Transverse colon (tissue), 4 donors: ENCODE measurements at places on chromosomes 16 and 17. TPM values are rescaled to one million over a fixed set of nuclear protein-coding genes. Genes with fewer than 3 reads are reported as not detected.

Gene CACNG1
- not detected for total RNA-seq

Gene EFCAB13
- 12.7 TPM for total RNA-seq

Gene AATK
- total RNA-seq: 9.4 TPM

Gene ANKRD40CL
- 40.8 TPM for total RNA-seq

Gene SLC43A2
- 15.6 TPM for total RNA-seq

Gene PIRT
- total RNA-seq: 6.4 TPM

Gene KRTAP2-1
- total RNA-seq: not detected

Gene SLC12A3
- total RNA-seq: not detected

Gene DNASE1L2
- not detected for total RNA-seq

Gene EFNB3
- total RNA-seq: 0.41 TPM

Gene NPTX1
- 7.8 TPM for total RNA-seq

Gene ZNF205
- 16.3 TPM for total RNA-seq

Gene IL32
- 720 TPM for total RNA-seq

Gene KCNH4
- total RNA-seq: not detected

Gene GUCY2D
- not detected for total RNA-seq

Gene MLYCD
- total RNA-seq: 14.9 TPM

Gene BICDL2
- total RNA-seq: 123 TPM

Gene KRTAP3-2
- not detected for total RNA-seq

Gene PRCD
- 0.64 TPM for total RNA-seq

Gene CDH15
- not detected for total RNA-seq

Gene SEZ6L2
- 2.0 TPM for total RNA-seq

Gene G6PC1
- total RNA-seq: 0.32 TPM

Gene NT5M
- total RNA-seq: 1.7 TPM

Gene ADAM11
- 2.0 TPM for total RNA-seq

Gene CBX4
- 25.1 TPM for total RNA-seq

Gene CHRNB1
- 8.9 TPM for total RNA-seq

Gene SHBG
- total RNA-seq: 0.32 TPM

Gene NPIPB13
- 6.4 TPM for total RNA-seq

Gene TIMP2
- 70.7 TPM for total RNA-seq

Gene GPR142
- not detected for total RNA-seq

Gene C1QTNF8
- total RNA-seq: not detected

Gene SRCIN1
- 1.8 TPM for total RNA-seq

Gene LHX1
- total RNA-seq: not detected
